ENCODE measurements at places on chromosomes 4 and X.

- no peak for DNase-seq
Measured at GRCh38 chrX:42948723-42949657, 171.0 kb upstream of the PPP1R2C start.

- no peak for DNase-seq
Measured at GRCh38 chr4:48526406-48526805, 36.4 kb downstream of the ZAR1 start.

DNA sequence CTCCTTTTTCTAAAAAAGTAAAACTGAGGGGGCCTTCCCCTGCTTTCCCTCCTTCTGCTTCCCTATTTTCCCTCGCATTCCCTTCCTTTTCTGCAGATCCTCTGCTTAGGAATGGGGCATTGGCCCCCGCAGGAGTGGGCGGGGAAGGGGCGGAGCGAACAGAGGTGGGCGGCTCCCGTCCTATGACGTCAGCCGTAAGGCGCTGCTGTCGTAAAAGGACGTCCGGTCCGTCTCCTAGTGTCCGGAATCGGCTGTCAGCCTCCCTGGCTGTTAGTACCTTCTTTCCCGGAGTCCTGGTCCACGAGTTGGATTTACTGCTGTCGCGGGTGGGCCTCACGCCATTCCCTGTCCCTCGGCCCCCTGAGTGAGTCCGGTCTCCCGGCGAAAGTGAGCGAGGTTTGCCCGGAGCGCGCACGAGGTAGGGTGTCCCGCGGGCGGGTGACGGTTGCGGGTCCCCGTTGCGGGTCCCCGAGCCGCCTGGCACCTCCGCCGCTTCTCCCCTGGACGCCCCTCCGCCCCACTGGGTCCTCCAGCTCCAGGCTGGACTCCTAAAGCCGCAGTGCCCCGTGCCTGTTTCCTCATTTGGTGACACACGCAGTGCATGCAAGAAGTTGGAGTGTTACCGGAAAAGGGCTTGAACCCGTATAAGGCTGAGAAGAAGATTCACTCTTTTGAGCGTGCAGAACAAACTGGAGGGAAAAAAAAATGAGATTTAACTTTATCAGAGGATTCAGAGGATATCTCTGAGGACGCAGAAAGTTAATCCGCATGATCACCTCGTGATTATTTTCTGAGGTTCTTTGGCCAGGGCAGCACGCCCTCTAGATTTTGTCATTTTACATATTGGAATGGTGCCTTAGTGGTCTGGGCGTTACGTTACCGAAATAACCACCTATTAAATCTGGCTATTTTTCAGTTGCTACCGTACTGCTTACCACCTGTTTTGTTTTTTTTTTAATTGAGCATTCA, at the start of gene ZNF330:
TSS of gene ZNF330 (plus strand) at position 205 of the 969 bp plus-strand sequence. CDS start 1,477 bp downstream, outside the sequence.
- peak; percentile 94 for DNase-seq

- no peak for DNase-seq
Measured at GRCh38 chr4:105998171-105999063, 103.1 kb downstream of the NPNT start.

GRCh38 chr4:152448038-152448707, 87.7 kb downstream of the FBXW7 start:
- DNase-seq = no peak

DNA sequence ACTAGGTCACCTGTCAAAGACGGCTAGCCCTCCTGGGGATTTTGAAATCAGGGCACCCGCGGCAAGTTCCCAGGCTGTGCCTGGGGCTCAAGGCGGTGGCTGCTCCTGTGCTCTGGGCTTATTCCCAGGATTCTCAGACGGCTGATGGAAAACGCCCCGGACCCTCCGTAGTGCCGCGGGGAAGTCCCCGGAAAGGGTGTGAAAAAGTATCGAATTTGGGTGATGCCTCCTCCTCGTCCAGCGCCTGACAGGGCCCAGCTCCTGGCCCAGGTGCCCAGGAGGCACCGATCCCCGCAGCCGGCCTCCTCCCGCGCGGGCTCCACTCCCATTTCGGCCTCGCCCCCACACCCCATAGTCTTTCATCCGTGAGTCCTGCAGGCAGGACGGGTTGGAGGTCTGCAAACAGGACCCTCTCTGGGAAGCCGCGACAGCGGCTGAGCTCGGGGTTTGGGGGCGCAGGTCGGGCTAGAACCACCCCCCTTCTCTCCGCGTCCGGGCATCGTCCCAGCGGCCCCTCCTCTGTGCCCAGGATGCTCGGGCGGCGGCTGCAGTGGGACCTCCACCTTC, 1.1 kb upstream of the NSG1 start:
- no peak for DNase-seq

GRCh38 chr4:37635155-37635554, 51.0 kb downstream of the RELL1 start:
- DNase-seq = no peak

GRCh38 chr4:173013232-173013930, 155.2 kb upstream of the GALNT7 start:
- peak; percentile 56 for DNase-seq

- no peak for DNase-seq
Measured at GRCh38 chr4:16230308-16230707, 4.0 kb upstream of the TAPT1 start.

DNA sequence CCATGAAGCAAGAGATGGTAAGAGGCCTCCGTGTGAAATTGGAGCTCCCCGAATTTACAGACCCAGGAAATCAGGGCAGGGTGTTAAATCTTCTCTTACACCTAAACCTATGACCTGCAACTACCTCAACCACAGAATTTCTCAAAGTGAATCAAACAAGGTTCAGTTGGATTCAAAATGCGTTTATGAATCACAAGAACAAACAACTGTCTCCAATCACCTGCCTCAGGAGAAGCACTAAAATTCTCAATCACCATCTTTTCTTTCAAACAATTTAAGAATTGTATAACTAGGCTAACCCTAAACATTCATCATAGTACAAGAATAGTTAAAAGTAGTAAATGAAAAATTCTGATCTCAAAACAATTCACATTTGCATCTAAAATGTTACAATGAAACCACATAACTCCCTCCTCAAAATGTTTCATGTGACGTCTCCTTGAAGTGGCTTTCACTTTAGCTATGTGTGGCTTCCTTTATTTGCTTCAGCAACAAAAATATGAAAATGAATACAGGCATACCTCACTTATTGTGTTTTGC, 19.2 kb downstream of the PPP3CA start:
- no peak for DNase-seq

- DNase-seq = no peak
Measured at GRCh38 chr4:128468123-128468989, 180.7 kb upstream of the PGRMC2 start.

GRCh38 chr4:136920092-136920881, 612.0 kb downstream of the PCDH18 start:
- DNase-seq = no peak

GRCh38 chr4:8191136-8191747, 7.8 kb upstream of the SH3TC1 start:
- DNase-seq = no peak

- no peak for DNase-seq
Measured at GRCh38 chr4:142683503-142683902, 162.6 kb downstream of the INPP4B start.

DNA sequence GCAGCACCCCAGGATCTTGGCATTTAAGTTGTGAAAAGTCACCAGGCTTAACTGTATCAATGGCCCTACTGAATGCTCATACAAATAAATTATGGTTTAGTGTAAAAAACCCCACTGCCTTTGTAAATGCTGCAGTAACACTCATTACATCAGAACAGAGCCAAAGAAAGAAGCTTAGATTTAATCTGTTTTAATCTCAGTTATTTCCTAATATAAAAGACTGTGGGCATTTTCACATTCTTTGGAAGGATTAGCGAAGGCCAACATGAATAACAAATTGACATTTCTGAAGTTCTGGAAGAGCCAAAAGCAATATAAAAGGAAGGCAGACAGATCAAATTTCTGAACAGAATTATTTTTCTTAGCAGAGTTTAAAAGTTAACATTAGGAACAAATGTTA, 140.0 kb upstream of the HCCS start:
- no peak for DNase-seq

DNA sequence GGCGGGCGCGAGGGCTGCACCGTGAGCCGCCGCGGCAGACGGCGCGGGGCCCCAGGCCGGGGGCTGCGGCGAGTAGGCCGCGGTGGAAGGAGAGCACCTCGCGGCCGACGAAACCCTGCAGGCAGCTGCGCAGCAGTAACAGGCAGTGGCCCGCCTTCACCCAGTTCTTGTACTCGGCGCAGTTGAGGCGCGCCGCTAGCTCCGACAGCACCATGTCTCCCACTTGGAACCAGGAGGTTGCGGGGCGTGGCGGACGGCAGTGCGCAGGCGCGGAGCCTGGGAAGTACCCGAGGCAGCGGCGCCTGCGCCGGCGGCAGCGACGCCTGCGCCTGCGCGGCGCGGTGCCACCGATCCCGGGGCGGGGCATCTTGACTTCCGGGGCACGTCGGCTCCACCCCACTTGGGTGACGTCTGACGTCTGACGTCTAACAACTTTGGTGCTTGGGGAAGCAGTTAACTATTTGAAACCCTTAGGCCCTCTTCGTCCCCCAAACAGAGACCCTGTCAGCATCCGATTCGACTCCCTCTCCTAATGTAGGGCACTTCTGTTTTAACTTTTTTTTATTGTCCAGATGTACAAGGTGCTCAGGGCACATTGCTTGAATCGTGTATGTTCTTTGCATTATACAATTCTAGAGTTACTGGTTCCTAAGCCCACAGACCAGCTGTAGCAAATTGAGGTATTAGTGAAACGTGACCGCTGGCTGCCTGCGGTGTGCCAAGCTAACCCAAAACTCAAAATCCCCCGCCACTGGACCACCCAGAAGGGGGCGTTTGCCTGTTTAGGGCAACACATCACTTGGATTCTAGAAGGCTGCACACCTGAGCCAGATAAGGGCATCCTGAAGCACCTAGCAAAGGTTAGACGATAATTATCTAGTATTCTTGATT, at the start of gene CXorf38:
TSS of gene CXorf38 (minus strand) at position 255 of the 891 bp plus-strand sequence. CDS start at position 214, 41 bp downstream.
- peak; percentile 80 for DNase-seq

DNA sequence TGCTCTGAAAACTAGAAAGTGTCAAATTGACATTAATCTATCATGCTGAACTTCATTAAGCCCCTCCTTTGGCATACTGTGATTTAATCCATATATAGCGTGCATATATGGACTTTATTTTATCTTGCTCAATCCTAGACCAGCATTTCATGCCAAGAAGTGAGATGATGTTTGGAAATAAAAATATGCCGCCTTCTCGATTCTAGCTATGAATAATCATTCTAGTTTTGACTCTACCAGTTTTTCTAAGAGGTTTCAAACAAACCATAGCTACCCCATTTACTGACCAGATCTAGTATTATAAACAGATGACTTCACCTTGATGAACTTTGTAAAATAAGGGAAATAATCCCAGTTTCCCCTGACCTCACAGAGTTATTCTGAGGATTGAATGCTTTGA, 95.0 kb downstream of the ARX start:
- DNase-seq = no peak

DNA sequence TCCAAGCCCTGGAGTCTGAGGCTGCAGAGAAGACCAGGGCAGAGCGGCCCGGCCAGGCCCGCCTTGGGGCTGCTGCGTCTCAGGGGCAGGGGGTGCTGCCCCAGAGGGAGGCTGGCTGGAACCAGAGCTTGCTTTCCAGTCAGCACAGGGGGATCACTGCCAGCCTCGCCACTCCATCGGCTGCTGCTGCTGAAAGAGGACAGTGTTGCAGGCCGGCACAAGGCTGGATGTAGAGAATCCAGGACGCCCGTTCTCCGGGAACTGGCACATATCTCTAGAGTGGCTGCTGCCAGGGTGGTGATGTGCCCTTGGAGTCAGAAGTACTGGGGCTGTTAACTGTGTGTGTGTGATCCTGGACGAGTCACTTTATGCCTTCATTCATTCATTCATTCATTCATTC, 31.9 kb upstream of the SORCS2 start:
- no peak for DNase-seq

DNA sequence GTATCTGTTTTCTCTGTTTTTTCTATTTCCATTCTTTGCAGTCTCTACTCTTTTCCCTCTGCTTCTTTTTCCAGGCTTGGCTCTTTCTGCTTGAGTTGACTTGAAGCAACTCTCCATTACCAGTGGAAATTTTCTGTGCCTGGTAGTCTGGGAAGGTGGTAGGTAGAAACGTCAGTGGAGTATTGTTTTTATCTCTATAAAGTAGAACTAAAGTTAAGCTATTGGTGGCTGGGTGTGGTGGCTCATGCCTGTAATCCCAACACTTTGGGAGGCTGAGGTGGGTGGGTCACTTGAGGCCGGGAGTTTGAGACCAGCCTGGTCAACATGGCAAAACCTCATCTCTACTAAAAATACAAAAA, 438.1 kb upstream of the AR start:
- no peak for DNase-seq

DNA sequence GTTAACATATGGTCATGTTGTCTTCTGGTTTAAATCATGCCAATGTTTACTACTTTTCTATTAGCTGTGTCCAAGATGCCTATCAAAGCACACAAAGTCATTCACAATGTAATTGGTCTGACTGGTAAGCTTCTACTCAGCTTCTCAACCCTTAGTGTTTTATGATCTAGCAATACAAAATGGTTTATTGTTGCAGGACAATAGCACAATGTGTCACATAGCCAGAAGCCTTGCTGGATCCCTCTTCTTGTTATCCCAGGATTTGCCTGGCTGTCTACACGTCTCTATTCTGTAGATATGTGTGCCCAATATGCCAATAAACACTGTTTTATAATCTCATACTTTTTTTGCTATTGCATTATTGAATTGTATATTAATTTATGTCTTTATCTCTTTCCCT, 1111.0 kb upstream of the AGA start:
- DNase-seq = no peak

GRCh38 chr4:17701882-17702281, 79.5 kb downstream of the FAM184B start:
- DNase-seq = no peak

DNA sequence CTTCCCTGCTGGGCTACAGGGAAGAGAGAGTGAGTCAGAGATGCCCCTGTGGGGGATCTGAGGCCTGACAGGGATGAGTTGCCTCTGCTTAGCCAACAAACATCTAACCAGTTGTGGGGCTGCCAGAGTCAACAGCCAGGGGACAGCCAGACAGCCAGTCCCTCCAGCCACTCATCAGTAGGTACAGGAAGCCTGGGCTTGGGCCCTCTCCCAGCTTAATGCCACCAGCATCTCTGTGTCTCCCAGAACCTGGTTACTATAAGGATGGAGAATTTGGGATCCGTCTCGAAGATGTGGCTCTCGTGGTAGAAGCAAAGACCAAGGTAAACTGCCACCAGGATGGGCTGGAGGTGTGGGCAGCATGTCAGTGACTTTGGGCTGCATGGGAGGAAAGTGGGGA, 17.3 kb upstream of the SASH3 start:
- DNase-seq = no peak

DNA sequence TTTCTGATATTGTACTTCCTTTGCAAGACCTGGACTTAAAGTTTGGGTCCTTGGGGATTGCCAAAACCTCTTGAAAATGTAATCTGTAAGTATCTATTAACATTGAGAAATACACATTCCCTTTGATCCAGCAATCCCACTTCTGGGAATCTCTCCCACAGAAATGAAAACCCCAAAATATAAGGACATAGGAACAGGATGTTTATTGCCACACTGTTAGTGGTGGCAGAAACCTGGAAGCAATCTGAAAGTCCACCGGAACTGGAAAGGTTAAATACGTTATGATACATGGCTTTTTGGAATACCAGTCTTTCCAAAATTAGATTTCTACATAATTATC, 71.2 kb upstream of the STX18 start:
- no peak for DNase-seq
